ENCODE measurements at places on chromosomes 3 and 15.

DNA sequence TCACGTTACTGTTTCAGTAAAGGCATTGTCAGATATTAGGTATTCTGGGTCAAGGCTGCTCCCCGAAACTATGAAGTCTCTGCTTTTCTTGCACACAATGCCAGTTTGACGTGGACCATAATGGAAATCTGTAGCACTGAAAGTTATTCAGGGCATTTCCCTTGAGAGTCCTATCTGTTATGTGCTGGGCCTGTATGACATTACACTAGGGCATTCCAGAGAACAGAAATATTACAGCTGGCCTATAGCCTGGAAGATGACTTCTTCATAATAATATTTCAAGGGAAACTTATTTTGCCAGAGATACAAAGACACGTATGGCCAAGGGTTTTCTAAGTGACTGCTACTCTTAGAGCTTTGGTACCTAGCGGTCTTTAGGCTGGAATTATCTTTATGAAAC, 613.6 kb upstream of the CBLB start:
- no peak for DNase-seq

GRCh38 chr15:64807751-64808222, 17.7 kb downstream of the PIF1 start:
- DNase-seq = no peak

GRCh38 chr15:66771351-66771650, 69.3 kb downstream of the SMAD6 start:
- DNase-seq = no peak

GRCh38 chr3:56681984-56682461, 1.0 kb downstream of the TASOR start:
- DNase-seq = no peak

GRCh38 chr15:42184736-42185135, 23.4 kb downstream of the VPS39 start:
- no peak for DNase-seq

GRCh38 chr3:130826516-130827182, 67.2 kb upstream of the ATP2C1 start:
- no peak for DNase-seq

DNA sequence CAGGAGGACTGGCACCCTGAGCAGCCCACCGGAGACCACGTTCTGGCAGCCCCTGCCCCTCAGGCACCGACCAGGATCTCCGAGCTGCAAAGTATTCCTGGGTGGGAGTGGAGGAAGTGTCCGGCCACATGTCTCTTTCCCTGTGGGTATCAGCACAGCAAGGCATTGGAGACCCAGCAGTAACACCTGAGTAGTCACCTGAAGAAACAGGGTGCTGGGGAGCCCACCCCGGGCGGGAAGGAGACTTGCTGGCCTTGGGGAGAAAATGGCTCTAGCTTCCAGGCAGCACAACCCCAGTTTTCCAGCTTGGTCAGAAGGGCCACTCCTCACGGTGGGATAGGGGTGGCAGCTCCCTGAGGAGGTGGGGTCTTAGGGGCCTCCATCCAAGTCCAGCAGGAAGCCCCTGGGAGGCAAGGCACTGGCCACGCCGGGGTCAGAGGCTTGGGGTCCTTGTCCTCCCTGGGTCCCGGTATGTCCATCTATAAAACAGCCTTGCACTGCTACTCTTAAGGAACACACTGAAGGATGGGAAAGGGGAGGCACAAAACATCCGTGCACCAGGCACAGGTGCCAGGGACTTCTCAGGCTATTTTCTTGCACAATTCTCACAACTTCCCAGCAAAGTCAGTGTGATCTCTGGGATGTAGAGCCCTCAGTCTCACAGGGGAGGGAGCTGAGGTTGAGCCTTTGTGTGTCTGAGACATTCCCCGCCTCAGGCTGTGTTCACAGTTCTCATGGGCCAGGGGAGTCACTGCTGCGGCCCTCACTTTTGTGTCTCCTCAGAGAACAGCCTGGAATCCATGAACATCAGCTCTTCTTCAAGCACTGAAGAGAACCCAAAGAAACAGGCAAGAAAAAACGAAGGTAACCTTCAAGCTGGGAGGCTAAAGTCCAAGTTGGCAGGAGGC, 11.9 kb downstream of the CFAP100 start:
- DNase-seq = no peak

- DNase-seq = no peak
Observed at GRCh38 chr15:62745621-62746225, 296.8 kb upstream of the TPM1 start.

DNA sequence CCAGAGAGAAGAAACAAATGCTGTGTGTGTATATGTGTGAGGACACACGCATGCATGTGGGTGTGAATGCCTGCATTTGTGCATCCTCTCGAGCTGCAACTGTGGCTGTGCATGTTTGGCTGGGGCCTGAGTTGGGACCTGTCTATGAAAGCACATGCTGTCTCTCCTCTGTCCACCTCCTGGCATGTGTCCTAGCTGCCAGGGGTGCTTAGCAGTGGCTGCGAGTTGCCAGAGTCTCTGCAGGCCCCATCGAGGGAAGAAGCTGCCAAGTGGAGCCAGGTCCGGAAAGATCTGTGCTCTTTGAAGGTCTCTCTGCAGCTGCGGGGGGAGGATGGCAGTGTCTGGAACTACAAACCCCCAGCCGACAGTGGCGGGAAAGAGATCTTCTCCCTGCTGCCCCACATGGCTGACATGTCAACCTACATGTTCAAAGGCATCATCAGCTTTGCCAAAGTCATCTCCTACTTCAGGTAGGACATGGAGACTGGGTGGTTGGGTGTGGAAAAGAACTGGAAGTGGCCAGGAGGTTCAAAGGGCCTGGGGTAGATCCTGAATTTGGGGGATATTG, 30.7 kb downstream of the NR1I2 start:
- DNase-seq = no peak

- DNase-seq = no peak
Observed at GRCh38 chr15:61118885-61119284, 110.2 kb downstream of the RORA start.

DNA sequence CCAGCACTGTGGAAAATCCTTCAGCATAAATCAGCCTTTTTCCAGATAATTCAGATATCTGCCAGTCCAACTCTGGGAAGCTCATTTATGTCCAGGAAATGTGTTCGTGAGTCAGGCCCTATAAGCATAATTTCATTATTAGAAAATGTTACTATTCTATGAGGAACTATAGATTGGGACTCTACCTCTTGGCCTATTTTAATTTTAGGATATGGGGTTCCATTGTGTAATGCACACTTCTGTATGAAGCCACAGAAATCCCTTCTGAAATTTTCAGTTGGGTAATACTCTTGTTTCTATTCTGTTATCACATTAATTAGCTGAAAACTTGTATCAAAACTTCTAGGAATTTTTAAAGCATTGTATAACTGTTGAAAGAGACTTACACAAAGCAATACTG, 43.9 kb upstream of the IL12A start:
- no peak for DNase-seq

DNA sequence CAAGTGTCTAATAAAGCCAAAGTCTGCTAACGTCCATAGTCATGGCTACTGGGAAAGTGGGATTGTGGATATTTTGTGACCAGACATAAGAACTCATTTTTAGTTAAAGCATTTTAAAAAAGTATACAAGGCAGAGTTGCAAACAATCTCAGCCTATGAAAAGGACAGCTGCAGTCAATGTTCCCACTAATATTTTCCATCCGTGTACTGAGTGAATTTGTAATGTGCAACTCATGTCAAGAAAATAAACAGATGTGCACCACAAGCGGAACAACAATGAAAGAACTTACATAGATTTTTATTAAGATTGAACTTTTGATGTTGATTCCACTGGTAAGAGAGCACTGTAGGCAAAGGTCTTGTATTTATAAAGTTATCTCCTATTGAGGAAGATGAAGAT, 231.3 kb upstream of the SEMA6D start:
- no peak for DNase-seq

DNA sequence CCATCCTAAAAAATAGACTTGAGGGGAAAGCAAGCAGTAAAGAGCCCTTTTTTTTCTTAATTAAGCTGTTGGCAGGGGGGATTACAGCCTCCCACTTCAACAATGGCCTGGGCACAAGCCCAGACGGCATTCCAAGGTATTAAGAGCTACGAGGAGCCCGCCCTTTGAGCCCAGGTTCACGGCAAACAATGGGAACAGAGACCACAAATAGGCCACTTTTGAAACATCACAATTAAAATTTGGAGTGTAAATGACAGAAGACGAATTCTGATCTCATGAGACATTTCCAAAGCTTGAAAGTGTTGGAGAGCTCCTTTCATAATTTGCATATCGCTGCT, 8.9 kb downstream of the CHSY1 start:
- DNase-seq = no peak

DNA sequence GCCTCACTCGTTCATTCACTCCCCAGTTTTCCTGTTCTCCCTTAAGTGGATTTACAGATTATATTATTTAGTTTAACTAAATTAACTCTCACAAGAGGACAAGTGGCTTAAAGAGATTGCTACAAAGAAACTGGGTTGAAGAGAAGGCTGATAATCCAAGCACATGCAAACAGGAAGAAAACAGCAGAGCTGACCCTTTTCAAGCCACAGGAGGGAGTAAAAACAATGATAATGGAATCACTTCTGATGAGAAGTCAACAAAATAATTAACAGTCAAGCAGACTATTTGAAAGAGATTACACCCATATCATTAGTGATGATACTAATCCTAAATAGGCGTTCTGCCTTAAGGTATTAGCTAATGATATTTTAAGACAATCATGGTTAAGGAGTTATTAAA, 31.7 kb downstream of the BOC start:
- no peak for DNase-seq

- DNase-seq = no peak
Observed at GRCh38 chr3:157573281-157573680, 70.1 kb upstream of the VEPH1 start.

DNA sequence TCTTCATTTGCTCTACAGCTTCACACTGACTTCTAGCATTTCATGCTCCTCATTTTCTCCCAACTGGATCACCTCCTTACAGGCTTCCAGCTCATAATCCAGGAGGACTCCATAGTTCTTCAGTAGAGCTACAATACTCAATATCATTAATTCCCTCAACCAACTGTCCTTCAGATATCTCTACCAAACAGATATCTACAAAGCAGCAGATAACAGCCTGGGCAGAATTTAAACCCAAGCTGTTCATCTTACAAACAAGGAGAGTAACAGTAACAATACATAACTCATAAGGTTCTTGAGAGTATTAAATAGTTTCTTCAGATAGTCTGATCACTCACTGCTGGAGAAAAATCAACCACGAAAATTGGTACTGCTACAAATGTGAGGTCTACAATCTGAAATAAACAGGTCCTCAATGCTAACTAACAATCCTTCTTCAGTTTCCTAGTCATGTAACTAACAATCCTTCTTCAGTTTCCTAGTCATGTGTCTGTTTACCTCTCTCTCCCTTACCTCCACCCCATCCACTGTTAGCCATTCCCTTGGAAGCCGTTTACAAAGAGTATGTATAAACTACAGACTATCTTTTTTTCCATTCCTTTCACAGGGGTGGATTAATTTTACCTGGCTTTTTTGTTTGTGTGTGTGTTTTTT, 5.0 kb downstream of the PEAK1 start:
- DNase-seq = no peak

- DNase-seq = no peak
Observed at GRCh38 chr15:52085299-52085698, 27.3 kb downstream of the BCL2L10 start.

- DNase-seq = no peak
Observed at GRCh38 chr15:81270781-81271491, 53.0 kb downstream of the STARD5 start.

GRCh38 chr3:44896440-44896839, 22.0 kb downstream of the TGM4 start:
- no peak for DNase-seq

DNA sequence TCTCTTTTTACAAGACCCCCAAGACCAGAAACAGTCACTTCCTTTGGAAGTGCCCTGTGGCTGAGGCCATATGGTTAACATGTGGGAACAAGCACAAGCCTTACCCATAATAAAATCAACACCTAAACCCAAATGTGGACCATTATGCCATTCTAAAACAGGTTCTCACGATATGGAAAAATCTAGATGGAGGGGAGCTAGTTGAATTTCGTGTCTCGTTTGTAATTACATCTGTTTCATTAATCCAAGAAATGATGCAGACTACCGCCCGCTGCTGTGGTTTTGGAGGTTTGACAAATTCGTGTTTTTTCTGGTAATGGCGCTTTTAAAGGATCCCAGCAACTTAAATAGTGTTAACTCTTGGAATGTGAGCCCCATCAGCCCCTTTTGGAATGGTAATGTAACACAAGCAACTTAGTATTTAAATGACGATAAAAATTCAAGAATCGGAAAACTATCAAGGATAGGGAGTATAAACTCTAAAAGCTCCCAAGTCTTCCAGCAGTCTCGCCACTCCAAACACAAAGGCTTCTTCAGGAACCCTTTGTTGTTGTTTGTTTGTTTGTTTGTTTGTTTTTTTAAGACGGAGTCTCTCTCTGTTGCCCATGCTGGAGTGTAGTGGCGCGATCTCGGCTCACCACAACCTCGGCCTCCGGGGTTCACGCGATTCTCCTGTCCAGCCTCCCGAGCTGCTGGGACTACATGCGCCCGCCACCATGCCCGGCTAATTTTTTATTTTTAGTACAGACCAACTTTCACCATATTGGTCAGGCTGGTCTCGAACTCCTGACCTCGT, 1.1 kb downstream of the CNBP start:
- no peak for DNase-seq

DNA sequence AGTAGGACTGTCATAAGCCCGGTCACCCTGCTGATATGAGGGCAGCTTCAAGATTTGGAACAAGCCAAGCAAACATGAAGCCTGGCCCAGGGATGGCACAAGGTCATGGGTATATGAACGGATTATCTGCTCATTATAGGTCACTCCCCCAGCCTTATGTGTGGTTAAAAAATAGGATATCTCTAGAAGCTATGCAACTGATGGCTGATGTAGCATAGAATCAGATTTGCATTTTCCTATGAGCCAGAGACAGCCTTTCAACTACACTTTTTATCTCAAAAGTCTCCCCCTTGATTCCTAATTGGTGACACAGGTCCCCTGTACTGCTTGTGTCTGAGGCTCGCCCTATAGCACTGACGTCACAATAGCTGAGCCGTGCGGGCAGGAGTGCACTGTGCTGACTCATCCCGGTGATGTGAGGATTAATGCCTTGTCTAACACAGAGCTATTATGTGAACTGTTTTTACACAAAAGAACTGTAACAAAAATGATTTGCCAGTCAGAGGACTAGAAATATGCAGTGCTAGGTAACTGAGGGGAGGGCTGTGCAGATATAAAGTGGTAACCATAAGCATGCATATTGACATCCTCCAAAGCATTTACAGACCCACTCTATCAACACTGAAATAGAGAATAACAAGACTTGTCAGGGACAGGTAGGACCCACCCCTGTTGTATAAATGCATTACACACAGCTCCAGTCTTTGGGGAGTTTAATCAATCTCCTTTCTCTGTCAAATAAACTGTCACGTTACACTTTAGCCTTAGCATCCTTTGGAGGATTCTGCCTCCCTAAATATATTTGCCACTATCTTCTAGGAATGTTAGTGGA, 204.9 kb downstream of the TIGIT start:
- no peak for DNase-seq

All from NCI-H524 treated with DMSO at 0.1 percent for 48 hours (cell line).